ENCODE measurements at places on chromosomes 3 and 15. TPM values are rescaled to one million over a fixed set of nuclear protein-coding genes. Genes with fewer than 3 reads are reported as not detected.

DNA sequence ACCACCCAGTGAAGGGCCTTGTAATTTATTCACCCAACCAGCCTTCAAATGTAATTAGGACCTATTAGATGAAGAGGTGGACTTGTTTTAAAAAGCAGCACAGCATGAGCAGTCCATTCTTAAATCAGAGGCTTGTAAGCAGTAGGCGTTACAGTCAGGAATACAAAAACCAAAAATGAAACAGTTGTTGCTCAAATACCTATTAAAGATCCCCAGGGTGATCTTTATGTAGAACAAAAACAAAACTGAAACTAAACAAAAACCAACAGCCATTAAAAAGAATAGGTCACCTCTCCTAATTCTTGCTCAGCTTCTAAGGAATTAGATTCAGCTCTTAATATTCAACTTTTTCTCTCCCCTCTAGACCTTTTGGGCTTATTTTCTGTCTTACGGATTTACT is 104.9 kb upstream of the ST8SIA2 start:
- DNase-seq: no peak

CCDC54 gene
- polyA plus RNA-seq: 3.8 TPM

DNA sequence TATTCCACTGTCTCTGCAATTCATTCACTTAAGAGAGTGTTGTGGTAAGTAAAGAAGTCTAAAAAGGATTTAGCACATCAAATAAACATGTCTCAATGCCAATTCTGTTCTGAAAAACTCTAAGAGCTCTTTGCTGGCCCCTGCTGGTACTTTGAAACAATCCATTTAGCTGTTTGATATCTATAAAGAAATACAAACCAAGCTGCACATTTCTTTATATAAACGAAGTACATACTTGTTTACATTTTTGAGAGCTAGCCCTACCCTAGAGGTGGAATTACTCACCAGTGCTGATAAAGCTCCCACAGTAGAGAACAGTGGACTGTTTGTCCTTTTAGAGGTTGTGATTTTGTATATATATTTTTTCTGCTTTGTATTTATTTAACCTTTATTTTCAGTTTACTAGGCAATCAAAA is 75.5 kb downstream of the NEDD4 start:
- DNase-seq: no peak

DNA sequence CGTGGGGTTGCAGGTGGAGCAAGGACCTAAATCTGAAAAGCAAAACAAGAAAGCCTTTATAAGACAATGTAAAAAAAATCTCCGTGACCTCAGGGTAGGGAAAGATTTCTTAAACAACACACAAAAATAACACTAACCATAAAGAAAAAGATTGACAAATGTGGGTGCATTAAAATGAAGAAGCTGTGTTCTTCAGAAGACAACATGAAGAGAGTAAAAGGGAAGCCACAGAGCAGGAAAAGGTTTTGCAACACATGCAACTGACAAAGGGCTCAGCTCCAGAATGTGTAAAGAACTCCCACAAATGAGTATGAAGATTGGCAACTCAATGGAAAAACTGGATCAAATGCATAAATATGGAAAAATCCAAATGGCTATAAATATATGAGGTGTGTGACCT is 74.2 kb downstream of the MAGEF1 start:
- DNase-seq: no peak

MYZAP gene
- 2.7 TPM for polyA plus RNA-seq

DNA sequence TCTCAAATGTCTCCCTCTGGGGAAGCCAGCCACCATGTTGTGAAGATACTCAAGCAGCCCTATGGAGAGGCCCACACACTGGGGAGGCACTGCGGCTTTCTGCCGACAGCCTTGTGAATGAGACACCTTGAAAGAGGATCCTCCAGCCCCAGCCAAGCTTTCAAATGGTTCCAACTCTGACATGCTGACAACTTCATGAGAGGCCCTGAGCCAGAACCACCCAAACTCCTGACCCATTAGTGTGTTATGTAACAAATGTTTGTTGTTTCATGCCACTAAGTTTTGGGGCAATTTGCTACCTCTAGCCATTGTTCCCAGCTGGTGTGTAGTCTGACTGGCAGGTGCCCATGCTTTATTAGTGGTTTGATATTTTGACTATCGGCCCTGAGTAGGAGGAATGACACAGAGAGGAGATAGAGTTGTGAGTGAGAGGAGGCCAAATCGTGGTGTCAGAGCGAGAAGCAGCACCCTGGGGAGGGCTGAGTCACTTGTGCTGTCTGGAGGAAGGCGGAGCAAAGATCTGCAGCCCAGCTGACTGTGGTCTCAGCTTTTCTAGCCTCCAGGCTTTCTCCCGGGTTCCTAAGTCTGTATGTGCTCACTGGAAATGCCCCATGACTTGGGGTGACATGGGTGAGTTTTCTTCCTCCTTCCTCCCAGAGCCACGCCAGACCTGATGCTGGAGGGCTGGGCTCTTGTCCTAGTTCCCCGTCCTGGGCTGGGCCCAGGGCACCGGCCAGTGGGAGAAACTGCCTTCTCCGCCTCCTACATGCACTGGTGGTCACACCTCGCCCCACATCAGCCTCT is 56.7 kb upstream of the BLM start:
- peak; percentile 53 for DNase-seq

DNA sequence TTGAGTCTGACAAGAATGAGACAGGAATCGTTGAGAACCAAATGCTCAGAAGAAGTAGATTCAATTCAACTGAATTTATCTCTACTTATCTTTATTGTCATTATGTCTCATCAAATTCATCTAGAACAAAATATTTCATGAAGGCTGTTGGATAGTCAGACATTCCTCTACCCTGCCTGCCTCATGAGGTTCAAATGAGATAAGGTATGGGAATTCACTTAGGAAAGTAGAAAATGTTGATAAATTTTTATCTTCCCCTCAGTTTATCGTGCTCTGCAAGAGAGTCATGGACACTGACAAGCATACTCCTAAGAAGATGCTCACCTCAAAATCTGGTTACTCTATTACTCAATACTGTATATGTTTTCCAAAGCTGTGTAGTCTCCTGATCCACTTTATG is 149.7 kb upstream of the CDIN1 start:
- DNase-seq: no peak

All from hindlimb muscle (tissue), 1 donor.